Stimulated activated CD8-positive, alpha-beta memory T cell treated with anti-CD3 and anti-CD28 coated beads, Interleukin-15, amount 100 ng/mL, for 24 hours (primary cell): ENCODE measurements at places on chromosomes 3 and 15.

GRCh38 chr3:16048435-16049318 is 125.8 kb upstream of the GALNT15 start:
- no peak for DNase-seq

DNA sequence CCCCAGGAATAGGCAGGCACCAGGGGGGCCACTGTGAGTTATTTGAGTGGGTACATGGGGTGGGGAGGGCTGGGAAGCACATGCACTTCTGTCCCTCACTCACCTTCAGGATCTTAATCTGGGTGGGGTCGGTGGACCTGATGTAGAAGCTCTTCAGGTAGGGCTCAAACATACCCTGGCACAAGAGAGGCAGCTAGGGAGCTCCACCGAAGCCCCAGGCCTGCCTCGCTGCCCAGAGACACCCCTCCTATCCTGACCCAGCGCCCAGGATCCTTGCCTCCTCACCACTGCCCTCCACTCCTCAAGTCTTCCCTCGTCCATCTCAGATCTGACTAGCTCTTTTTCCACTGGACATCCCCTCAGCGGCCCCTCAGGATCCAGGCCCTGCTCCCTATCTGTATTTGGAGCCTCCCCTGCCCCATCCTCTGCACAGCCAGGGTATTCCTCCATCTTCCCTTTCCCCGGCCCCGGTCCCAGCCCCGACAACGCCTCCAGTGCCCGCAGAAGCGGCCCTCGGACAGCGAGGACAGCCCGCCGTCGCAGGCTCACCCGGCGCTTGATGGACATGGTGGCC is 30.0 kb downstream of the AP3B2 start:
- no peak for DNase-seq

DNA sequence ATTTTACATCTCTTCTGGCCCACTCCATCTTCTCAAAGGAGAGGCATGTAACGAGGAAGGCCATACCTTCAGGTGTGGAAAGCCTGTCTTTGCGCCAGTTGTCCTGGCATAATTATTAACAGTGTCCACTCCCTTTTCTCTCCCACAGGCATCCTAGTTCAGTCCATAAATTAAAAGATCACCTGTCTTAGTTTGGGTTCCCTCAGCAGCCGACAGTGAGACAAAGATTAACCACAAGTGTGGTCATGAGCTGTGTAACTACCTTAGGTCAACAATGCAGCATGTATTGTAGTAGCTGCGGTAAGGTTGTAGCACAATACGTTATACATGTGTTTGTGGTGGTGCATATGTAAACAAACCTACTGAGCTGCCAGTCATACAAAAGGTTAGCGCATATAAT is 103.3 kb upstream of the GALNT15 start:
- DNase-seq = no peak

- no peak for DNase-seq
These were observed 32.1 kb downstream of the SCAP start for GRCh38 chr3:47443611-47443995.

GRCh38 chr15:90407871-90408317 is 19.9 kb downstream of the IQGAP1 start:
- no peak for DNase-seq

- DNase-seq = no peak
These were observed 154.4 kb downstream of the PEX5L start for GRCh38 chr3:179882292-179882691.

DNA sequence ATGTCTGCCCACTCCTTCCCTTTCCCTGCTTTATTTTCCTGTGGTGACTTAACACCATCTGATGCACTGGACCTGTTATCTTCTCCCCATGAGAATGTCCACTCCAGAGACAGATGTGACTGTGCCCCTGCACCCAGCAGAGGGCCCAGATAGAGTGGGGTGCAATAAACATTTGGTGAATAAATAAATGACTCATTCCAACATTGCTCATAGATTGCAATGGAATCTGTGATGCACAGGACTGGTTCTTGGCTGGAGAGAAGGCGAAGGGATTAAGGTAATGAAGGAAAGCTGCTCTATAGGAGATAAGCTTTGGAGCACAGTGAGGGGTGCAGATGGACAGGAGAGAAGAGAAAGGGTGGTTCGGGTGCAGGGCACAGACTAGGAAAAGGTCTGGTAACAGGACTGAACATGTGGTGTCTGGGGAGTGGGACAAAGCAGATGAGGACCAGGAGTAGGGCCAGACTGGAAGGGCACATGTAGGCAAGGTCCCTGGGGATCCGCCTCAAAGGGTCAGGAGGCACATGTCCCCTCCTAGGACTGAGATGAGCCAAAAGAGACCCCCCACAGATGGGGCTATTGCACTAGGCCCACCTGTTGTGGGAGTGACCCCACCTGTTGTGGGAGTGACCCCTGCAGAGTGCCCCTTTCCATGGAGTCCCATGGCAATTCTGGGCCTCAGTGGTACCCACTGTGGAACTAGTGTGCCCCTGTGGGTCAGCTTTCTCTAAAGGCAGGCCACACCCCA is 17.5 kb upstream of the POC1A start:
- DNase-seq = no peak

DNA sequence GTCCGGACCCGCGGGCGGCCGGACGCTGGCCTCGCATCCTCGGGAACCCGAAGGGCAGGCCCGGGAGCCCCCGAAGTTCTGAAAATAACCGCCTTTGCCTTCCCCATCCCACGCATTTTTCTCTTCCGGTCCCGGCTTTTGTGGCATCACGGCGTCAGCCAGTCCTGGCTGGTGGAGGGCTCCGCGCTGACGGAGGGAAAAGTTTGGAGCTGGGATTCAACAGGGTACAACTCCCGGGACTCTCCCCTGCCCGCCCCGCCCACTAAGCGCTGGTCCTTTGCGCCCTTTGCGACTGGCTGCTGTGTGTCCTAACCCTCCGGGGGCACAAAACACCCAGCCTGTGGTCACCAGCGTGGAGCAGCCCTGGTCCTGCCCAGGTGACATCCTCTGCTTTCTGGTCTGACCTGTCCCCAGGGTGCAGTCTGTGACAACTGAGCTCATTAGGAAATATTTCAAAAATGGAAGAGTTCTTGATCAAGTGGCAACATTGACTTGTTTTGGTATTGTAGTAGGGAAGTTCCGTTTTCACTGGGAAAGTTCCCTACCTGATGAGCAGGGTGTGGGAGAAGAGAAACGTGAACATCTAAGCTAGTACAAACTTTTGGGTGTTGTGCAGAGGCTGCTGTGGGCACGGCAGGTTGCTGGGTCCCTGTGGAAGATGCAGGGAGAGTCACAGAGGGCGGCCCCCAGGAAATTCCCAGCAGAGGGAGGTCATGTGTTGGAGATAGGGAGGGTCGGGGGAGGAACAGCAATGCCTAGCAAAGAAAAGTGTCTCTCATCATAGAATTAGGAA is 775 bp downstream of the ARNT2 start:
- DNase-seq = no peak

DNA sequence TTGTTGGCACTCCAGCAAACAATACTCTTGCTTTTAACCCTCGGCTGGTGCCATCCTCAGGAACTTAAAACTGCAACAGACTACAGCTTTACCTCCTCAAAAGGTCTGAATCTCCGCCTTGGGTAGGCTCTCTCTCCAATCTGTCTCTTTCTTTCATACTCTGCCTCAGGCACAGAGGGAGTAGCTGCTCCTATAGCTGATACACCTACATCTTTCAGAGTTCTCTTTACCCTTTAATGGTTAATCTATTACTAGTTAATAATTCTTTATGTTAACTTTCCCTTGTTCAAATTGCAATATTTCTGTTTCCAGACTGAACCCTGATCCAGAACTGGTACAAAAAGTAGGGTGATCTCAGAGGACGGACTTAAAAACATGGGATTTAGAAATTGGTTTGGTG is 66.2 kb downstream of the MAP4 start:
- DNase-seq = no peak

- DNase-seq = no peak
These were observed 53.0 kb downstream of the PLSCR2 start for GRCh38 chr3:146416366-146416765.
